Foreskin keratinocyte (primary cell): ENCODE measurements at places on chromosomes 6 and 20.

- DNase-seq: no peak
Measured at GRCh38 chr20:58044286-58044685, 184.2 kb downstream of the ANKRD60 start.

DNA sequence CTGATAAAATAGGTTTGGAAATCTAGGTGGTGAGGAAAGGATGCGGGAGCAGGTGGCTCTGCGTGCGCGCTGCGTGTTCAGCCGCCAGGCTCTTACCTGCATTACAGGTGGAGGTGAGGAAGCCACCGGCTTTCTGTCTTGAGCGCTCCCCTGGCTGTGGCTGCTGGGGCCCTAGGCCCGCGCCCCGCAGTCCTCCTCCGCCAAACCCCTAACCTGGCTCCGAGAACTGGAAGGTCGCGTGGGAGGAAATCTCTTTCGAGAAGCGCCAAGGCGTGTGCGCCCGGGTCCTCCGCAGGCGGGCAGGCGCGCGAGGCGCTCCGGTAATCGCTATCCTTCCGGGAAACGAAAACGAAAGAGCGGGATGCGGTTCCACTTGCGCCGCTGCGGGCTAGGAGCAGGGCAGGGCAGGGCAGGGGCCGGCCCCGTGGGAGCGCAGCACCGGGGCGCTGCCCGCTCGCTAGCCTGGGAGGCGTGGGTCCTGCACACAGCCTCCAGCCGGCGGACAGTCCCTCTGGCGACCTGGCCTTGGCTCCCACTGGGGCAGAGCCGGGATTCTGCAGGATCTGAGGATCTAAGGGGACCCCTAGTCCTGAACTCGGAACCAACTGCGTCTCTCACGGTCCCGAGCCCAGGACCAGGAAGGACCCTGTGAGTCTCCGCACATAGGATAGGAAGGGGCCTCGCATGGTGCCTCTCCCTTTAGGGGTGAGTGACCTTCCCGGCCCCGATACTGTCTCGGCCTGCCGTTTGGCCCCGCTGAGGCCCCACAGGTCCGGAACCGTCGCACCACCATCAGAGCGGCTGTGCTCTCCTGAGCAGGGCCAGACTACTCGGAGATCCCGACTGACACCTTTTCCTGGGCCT, at the start of gene ETV7:
Gene ETV7 (minus strand): TSS at position 230 of the 864 bp plus-strand sequence. CDS start 128 bp downstream, at position 102.
- DNase-seq: peak; percentile 10

DNA sequence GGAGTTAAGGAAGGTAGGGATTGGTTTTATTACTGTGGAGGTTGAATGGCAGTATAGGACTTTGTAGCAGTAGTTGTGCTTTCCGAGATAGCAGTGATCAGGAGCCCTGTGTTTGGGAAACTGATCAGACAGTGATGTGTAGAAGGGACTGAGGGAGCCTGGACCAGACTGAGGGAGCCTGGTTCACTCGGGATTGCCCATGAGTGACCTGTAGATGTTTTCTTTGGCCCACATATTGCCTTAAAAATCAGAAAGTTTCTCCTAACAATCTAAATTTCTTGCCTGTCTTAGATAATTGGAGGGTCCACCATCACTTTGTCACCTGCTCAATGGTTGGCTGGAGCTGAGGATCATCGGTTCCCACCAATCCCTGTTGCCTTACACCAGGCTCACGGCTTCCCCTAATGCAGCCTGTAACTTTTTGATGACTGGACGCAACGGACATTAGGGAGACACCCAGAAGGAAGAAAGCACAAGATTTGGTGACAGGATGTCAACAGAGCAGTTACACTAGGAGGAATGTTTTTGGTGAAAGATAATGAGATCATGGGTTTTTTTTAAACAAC, 1.1 kb downstream of the CDS2 start:
- no peak for DNase-seq

DNA sequence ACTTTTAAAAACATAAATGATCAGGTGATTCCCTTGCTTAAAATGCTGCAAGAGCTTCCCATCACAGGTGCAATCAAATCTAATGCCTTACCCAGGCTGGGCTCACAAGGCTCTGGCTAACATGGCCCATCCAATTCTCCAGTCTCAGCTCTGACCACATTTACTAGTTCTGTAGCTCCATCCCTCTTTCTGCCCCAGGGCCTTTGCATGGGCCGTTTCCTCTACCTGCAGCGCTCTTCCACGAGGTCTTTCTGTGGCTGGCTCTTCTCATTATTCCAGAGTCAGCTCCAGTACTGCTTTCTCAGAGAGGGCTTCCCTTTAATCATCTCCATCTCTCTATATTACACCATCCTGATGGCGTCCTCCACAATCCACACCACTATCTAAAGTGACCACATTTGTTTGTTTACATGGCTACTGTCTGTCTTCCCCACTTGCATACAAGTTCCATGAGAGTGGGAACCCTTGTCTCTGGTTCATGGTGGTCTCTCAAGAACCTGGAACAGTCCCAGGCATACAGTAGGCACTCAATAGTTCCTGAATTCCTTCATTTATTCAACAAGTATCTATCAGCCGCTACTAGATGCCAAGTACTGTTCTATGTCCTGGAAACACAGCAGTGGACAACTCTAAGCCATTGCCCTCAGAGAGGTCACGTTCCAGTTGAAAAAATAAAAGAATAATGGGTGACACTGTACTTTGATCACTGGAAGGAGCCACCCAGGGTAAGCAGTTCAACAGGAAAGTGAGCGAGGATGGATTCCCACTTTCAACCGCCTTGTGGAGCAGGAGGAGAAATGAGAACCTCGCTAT, 12.6 kb downstream of the CYP24A1 start:
- no peak for DNase-seq

- no peak for DNase-seq
Measured at GRCh38 chr6:41090841-41091761, 18.3 kb downstream of the NFYA start.
